ENCODE measurements at places on chromosomes 6 and 20.

DNA sequence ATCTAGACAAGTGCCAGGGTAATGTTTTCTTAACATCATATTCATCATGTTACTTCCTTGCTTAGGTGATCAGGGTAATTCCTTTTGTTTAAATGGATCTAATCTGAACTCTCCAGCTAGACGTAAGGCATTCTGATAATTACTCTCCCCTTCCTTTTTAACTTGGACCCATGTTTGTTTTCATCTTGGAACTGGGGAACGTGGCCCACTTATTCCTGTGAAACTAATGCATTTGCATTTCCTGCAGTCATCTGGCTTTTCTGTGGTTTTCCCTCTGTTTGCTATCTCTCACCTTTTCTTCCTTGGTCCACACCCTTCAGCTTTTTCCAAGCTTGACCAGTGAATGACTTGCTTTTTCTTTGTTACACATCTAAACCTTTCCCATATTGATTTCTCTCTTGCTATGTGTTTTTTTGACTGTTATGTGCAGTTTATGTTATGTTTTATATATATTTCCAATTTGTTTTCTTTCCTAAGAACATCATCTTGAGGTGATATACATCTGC lies 33.3 kb downstream of the SLX4IP start:
- DNase-seq, result no peak

DNA sequence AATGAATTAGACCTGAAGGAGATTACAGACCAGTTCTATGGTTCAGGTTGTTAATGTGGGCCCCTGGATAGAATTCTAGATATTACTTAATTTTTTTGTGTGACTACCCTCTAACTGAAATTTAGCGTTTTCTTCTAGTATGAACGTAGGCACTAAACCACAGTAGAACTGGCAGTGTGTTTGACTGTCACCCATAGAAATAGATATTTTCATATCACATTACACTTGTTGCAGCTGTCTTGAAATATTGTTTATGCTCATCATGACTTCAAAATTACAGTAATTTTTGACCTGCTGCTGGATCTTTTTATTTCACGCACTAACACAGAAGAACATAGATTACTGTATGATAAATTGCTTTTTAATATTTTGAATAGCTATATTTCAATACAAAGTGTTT lies 31.6 kb downstream of the E2F3 start:
- no peak for DNase-seq

DNA sequence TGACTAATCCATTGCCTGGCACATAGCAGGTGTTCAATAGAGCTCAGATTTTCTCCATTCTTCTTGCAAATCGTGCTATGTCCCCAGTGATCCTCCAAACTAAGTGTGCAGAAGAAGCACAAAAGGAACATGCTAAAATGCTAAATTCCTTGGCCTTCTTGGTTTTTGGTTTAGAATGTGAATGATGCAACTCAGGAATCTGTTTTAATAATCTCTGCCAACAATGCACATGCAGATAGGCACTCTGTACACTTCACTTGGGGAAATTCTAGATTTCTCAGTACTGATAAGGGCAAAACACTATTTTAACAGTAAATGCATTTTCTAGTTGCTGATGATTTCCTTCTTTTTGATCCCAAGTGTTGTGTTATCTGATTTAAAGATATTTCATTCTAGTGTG lies 35.2 kb downstream of the SLC22A1 start:
- DNase-seq, result no peak

GRCh38 chr20:49348563-49348962 lies 70.7 kb upstream of the ZNFX1 start:
- no peak for DNase-seq

Measured in renal cortex interstitium (tissue), 15 donors.